ENCODE measurements at places on chromosomes 5 and 9.

DNA sequence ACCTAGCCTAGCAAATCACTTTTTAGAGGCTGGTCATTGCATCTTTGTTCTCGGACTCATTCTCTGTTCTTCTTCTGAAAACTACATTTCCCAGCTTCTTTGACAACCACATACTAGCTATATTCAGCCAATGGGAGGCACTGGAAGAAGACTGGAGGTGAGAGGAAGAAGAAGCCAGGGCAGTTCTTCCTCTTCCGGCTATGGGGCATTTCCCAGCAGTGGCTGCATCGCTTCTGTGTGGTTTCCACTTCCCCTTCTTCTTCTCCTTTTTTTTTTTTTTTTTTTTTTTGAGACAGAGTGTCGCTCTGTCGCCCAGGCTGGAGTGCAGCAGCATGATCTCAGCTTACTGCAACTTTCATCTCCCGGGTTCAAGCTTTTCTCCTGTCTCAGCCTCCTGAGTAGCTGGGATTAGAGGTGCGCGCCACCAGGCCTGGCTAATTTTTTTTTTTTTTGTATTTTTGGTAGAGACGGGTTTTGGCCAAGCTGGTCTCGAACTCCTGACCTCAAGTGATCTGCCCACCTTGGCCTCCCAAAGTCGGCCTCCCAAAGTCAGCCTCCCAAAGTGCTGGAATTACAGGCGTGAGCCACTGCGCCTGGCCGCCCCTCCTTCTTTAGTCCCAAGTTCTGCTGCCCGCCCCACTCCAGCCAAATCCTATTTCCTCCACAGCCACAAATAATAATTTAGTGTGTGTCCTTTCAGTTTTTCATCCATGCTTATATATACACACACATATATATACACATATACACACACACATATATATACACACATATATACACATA is 6.9 kb upstream of the UBAP1 start:
- no peak for DNase-seq

- no peak for DNase-seq
These were observed 286.9 kb downstream of the FBXL7 start for GRCh38 chr5:15786884-15787283.

GRCh38 chr9:131417264-131418142 is 23.6 kb downstream of the PRRC2B start:
- DNase-seq, result no peak

DNA sequence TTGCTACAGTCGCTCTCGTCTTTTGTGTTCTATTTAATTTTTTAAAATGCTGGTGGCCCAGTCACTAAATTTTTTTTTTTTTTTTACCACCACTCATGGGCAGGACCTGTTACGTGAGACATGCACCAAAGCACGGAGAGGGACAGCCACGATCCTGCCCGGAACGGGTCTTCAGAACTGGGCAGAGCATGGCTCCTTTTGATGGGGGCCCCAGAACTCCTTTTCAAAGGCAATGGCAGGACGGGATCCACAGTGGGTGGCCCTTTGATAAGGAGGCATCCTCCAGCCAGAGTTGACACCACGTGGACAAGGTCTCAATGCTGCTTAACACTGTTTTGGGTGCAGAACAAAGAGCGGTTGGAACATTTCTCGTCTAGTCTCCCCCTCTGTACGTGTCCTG is 50.0 kb downstream of the TENT4A start:
- no peak for DNase-seq

DNA sequence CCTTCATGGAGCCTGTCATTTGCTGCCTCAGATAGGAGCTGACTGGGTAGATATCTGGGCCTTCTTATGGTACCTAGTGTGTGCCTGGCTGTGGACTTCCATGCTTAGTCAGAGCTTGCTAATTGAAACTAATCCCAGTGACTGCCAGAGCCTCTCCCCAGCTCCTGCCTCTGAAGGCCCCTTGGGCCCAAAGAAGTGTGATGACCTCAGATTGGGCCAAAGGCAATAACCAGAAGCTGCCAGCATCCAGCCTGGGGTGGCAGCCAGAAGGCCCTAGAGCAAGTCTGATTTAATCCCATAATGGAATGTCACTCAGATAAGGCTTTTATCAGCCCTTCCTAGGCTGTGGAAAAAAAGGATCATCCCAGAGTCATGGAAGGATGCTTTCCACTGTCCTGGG is 17.1 kb upstream of the CDC23 start:
- DNase-seq, result no peak

DNA sequence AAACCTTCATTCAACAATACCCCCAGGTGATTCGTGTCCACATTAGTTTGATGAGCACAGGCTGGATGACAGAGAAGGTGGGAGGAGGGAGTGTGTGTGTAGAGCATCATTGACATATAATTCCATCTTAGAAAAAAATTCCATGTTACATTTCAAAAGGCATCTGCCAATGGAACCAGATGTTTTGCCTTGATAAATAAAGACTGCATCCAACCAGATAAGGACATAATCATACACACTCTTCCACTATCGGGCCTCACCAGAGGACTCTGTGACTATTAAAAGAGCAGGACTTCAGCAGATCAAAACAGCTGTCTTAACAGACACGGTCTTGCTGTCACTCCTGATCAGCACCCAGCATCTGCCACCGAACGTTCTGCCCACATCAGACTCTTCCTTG is 96.4 kb upstream of the SPIN1 start:
- DNase-seq, result no peak

DNA sequence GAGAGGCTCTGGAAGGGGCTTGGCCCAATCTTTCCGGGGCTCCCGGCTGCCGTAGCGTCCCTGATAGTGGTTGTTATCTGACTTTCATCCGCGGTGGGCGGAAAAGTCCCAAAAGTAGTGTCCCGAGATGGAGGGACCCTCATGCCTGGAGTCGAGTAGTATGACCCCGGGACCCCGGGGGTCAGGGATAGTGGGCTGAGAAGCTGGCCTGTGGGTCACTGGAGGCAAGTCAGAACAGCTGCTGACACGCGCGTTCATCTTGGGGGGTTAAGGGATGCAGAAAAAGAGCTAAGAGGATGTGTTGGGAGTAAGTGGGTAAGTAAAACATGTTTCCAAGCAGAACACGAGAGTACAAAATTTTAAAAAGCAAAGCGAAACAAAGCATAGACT is 123.4 kb downstream of the TMEM161B start:
- no peak for DNase-seq

GRCh38 chr9:98726735-98727134 is 18.0 kb upstream of the GABBR2 start:
- DNase-seq, result no peak

- no peak for DNase-seq
These were observed 168.3 kb downstream of the GABBR2 start for GRCh38 chr9:98540476-98540875.

GRCh38 chr9:81686614-81687520 is 2.5 kb downstream of the TLE1 start:
- peak; percentile 88 for DNase-seq
